ENCODE measurements at places on chromosomes 4 and X. TPM values are rescaled to one million over a fixed set of nuclear protein-coding genes. Genes with fewer than 3 reads are reported as not detected.

- DNase-seq, result no peak
Measured at GRCh38 chrX:23263892-23264291, 70.8 kb upstream of the PTCHD1 start.

GRCh38 chr4:140049024-140049848 is 104.7 kb downstream of the MAML3 start:
- peak; percentile 59 for DNase-seq

DNA sequence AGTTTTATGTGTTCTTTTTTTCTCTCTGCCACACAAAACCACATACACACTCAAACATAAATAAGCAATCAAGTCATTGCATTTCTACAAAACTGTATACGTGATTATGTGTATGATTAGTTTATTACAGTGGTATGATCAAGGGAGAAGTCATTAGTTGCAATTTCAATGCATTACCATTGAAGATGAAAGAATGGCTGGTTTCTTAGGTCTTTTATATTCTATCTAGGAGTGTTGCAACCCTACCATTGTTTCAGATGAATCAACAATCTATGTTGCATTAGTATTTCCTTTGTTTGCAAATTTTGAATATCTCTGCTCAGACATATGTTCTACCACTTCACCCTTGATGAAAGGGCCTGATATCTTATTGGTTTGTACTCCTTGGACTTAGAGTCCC is 6.8 kb downstream of the ANXA3 start:
- no peak for DNase-seq

MBNL3 gene
- total RNA-seq, result 85.1 TPM

DNA sequence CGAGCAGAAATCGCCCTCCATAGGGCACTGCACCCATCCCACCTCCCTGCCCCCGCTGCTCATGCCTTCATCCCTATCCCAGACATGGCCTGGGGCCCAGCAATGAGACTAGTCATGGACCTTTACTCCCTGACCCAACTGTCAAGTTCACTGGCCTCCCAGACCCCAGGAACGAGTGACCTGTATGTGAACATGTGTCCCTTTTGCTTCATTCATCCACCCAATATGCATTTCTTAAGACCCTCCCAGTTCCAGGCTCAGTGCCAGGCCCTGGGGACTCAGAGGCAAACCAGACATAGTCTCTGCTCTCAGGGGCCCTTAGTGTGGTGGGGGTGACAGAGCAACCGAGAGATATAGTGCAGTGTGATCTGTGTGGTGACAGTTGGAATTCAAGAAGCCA is 67.0 kb downstream of the EFNB1 start:
- DNase-seq, result no peak

NUDT11 gene
- total RNA-seq, result 1.2 TPM

- no peak for DNase-seq
Measured at GRCh38 chrX:65635378-65635777, 32.1 kb upstream of the MSN start.

DNA sequence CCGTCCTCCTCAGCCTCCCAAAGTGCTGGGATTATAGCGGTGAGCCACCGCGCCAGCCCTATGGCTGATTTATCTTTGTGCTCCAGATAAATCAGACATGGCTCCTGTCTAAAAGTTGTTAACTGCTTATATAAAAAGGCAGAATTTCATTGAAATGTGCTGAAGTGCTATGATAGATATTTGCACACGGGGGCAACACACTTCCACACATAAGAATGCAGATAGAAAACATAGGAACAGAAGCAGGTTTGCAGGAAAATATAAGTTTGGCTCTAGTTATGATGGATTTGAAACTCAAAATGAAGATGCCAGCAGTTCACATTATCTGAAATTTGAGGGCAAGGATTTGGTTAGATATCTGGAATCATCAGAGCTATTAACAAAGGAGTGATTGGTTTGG is 163.1 kb upstream of the SLITRK2 start:
- no peak for DNase-seq

GRCh38 chr4:81611221-81611620 is 139.5 kb upstream of the RASGEF1B start:
- DNase-seq, result no peak

DNA sequence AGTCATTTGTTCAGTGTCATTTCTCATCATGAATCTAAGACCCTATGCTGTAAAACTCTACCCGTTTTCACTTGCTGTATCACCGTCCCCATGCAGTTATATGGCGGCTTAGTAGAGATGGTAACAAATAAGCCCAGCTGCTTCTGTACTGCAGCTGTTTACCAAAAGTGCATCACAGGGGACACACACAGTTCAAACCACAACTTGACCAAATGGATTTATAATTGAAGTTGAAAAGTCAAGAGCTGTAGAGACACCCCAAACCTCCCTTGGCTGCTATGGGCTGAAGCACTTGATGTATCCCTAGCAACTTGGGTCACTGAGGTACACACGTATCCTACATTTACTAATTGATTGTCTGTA is 219.0 kb upstream of the FGF13 start:
- no peak for DNase-seq

GRCh38 chr4:81454948-81455347 is 16.8 kb downstream of the RASGEF1B start:
- no peak for DNase-seq

DNA sequence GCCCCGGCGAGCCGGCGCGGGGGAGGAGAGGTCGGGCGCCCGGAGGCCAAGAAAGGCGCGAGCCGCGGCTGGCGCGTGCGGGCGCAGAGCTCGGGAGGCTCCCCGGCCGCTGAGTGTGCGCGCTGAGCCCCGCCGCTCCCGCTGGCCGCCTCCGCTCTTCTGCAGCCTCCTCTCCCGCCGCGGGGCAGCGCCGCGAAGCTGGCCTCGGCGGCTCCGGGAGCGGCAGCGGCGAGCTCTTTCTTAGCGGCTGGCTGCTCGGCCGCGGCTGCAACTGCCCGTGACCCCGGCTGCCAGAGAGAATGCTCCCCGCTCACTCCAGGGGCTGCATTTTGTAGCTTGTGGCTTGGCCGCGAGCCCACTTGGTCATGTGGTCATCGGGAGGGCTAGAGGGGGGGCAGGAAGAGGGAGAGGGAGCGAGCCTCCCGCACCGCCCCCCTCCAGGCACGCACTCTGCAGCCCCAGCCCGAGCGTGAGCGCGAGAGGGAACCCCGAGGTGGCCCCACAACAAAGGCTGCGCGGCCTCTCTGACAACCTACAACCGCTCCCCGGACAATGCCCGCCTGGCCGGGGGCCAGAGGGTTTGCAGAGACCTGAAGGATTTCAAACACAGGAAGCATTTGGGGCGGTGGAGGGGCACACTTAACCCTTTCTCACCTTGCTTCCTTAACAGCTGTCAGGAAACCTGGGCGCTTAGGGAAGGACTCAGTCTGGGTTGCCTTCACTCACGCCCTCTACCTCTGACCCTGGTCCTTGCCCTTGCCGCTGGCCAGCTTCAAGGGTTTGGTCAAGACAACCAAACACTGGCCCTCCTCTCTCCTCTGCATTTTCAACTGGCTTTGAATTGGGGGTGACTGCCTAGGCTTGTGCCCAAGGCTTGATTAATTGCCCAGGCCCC is at the start of gene APLN:
APLN (minus strand) TSS at position 305 of the 895 bp plus-strand sequence. CDS start 326 bp downstream, outside the sequence.
- peak; percentile 54 for DNase-seq

GRCh38 chr4:9926586-9926985 is 94.7 kb downstream of the SLC2A9 start:
- DNase-seq, result no peak

- DNase-seq, result no peak
Measured at GRCh38 chr4:99572527-99573240, 1.9 kb upstream of the MTTP start.

SPANXN5 gene
- not detected for total RNA-seq

GRCh38 chrX:101347859-101348451 is 587 bp downstream of the TIMM8A start:
- DNase-seq, result no peak

DDIT4L gene
- total RNA-seq, result 0.44 TPM

DNA sequence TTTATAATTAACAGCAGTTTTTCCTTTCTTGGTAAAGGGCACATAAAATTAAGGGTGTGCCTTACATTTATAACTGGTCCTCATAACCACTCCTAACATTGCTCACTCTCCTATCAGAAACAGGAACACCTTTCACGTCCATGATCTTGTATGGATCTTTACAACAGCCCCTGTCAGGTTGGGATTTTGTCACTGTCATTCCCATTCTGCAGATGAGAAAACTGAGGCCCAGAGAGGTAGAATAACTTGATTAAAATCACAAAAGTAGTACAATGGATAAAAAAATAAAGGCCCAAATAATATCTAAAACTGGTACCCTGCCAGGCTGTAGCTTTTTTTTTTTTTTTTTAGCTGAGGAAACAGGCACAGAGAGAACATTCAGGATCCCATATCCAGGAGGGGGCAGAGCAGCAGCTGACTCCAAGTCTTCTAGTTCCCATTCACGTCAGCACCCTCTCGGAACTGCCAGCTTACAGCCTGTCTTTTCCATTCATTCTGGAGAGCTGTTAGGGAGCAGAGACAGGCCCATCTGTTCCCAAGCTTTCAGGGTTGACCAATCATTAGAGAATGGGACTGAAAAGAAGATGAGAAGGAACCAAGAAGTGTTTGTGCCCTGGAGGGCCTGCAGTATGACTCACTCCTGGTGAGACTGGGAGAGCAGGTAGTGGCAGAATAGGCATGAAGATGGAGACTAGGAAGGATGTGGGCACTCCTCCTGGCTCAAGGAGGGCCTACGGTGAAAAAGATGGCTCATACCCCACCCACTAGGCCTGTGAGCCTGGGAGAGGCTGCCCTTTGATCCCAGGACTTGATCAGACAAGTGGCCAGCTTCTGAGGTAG is 7.3 kb downstream of the SUV39H1 start:
- DNase-seq, result no peak

- no peak for DNase-seq
Measured at GRCh38 chr4:10703156-10703555, 18.6 kb upstream of the CLNK start.

GRCh38 chr4:34851411-34851810 is 1392.9 kb downstream of the ARAP2 start:
- DNase-seq, result no peak

DNA sequence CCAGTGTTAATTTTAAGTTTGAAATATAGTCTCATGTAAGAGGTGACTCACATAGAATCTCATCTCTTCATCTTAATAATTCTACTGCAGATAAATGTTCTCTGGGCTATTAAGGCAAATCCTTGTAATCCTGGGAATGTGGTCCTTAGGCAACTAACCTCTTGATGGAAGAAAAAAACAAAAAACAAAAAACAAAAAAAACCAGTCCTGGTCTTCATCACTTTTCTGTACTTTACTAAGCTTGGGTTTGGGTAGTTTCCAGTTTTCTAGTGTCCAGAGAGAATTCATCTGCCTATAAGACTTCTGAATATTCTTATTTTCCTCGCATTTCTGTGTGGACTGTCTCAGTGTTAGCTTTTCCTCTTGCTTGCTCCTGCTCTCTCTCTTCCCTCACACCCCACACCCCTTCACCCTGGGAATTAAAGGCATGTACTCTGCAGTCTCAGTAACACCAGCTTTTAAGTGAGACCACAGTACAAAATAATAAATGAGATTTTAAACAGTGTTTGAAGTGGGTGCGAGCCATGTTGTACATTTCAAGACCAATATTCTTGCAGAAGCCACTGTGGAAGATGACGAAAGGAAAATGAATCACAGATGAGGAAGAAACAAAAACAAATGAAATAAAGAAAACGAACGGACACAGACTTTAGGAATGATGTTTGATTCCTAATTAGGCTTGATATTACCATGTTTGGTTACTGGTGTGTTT is 51.7 kb downstream of the HAND2 start:
- no peak for DNase-seq

DNA sequence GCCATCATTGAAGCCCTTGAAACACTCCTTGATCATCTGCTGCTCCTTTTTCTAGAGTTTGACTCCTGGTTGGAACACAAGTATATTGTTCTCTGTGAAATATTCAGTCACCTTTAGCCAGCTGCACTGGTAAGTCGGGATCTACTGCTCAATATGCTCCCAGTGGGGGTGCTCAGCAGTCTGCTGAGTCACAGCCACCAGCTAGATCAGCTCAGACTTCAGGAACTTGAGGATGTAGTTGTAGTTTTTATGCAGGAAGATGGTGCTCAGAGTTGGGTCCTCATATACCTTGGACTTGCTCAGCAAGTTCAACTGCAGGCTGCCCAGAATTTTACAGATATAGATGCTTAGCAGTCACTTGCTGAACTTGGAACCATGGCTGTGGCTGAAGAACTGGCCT is 202.5 kb upstream of the RPL34 start:
- no peak for DNase-seq

- DNase-seq, result no peak
Measured at GRCh38 chr4:124224256-124224655, 488.3 kb downstream of the ANKRD50 start.

GRCh38 chrX:3178329-3178728 is 137.1 kb downstream of the ARSF start:
- DNase-seq, result no peak

DNA sequence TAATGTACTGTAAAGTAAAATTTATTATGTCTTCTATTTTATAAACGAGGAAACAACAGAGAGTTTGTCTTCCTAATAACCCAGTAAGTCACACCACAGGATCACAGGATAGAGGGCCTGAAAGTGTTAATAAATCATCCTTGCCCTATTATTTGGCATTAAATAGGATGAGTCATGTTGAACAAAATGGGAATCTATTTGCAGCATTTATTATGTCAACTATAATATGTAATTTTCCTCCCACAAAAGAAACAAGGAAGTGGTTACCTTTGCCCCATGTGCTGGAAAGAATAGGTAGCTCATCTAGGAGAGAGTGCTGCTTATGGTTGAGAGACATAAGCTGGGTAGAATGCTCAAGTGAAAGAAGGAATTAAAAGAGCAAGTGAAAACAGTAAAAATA is 237.6 kb upstream of the NDST3 start:
- no peak for DNase-seq

FDCSP gene
- total RNA-seq, result not detected

AP1AR gene
- total RNA-seq, result 28.3 TPM

GRCh38 chr4:104848597-104849225 is 298.0 kb upstream of the TET2 start:
- no peak for DNase-seq

GRCh38 chr4:33467291-33467690 is 2747.1 kb downstream of the PCDH7 start:
- no peak for DNase-seq

DNA sequence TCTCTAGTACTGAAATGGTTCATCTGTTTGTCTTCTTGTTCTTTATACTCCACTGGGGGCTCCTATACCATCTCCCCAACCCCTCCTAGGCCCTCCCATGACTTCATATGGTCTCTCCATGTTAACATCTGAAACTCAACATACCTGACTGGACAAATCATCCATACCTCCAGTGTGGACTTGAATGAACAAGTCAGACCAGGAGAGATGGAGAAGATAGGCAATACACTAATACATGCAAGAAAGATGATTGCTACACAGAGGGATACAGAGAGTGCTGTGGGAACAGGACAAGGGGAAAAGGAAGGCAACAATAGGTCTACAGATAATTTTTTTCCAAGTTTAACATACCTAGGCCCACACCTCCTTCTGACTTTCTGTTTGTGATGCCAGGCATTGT is 175.1 kb downstream of the FHIP1A start:
- no peak for DNase-seq

DNA sequence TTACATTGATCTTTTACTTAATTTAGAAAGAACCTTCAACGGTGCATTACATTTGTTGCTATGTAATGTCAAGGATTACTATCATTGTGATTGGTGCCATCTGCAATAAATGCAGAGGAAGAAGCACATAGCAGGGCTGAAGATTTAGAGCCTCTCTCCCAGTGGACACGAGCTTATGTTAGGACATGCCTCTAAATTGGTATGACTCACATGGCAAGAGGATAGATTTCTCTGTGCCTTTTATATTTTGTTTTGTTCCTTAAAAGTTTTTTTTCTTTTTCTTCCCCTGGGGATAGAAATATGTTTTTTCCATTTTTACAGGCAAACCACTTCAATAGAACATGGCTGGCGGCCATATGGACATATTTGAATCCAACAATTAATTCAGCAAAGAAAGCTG is 205.0 kb upstream of the HAND2 start:
- no peak for DNase-seq
